ENCODE measurements at places on chromosomes 2 and 18.
A peak's percentile ranks its signal among the peaks of the same experiment; 100 is the strongest.

DNA sequence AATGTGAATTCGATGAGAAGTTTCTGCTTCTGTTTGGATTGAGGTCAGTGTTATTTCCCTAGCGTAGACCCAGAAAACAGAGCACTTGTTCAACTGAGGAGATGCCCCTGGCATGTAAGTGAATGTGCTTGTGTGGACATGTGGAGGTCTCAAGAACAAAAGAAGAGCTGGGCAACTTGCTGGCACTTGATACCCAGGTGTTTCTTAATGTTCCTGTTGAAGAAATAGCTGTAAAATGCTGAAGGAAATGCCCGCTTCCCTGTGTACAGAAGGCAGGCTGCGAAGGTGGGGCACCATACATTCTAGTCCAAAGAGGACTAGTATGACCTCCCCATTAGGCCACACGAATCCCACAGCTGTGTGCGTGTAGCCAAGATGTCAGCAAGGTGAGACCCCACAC lies 9.8 kb upstream of the LBH start:
- no peak for DNase-seq

- no peak for DNase-seq
Observed at GRCh38 chr2:178589335-178589734, 109.1 kb downstream of the PLEKHA3 start.

DNA sequence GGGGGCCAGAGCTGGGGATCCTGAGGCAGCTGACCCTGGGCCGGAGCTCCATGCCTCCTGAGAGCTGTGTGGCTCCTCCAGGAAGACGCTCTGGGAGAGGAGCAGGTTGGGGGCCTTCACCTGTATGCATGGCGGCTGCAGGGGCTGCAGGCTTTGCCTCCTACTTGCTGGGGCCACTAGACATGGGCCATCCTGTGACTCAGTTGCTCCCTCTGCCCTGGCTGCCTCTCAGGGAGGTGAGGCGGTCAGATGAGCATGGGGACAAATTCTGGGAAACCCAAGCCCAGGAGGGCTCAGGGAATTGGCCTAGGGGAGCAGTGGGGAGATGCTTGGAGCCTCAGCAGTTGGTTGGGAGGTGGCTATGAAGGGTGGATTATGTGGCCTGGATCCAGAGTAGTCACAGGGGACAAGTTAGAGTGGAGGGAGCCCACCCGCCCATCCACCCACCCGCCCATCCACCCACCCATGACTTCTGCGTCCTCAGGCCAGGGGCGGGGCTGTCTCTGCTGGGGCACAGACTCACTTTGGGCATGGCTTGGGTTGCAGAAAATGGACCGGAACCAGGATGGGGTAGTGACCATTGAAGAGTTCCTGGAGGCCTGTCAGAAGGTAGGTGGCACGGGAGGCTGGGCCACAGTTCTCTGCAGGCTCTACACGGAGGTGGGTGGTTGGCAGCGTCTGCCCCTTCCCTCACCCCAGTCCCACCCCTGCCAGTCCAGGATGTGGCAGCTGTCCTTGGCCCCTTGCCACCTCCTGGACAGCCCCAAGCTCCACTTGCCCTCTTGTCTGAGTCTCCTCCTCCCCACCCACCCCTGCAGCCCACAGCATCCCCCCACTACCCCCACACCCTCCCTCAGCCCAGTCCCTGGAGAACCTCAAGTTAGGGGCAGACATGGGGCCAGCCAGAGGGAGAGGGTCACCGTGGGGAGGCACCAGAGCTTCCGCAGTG lies 19.5 kb upstream of the FAHD2A start:
- DNase-seq = no peak

DNA sequence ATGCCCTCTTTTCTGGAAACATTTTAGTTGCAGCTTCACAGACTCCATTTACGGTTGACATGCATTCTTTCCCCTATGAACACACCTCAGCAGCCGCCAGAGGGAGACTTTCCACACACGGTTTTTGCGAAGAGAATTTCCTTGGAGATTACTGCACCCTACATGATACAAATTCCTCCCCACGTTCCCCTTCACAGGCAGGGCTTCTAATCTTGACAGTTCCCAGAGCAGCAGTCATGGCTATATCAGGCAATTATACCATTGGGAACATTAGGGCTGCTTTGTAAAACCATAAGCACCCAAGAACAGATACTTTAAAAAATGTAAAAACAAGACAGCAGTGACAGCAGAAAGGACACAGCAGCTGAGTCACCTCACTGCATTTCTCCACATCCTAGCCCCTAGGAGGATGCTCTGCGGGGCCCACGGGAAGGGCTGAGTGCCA lies 253.8 kb downstream of the TGIF1 start:
- peak; percentile 52 for DNase-seq

- no peak for DNase-seq
Observed at GRCh38 chr2:154537024-154537423, 161.5 kb upstream of the KCNJ3 start.

DNA sequence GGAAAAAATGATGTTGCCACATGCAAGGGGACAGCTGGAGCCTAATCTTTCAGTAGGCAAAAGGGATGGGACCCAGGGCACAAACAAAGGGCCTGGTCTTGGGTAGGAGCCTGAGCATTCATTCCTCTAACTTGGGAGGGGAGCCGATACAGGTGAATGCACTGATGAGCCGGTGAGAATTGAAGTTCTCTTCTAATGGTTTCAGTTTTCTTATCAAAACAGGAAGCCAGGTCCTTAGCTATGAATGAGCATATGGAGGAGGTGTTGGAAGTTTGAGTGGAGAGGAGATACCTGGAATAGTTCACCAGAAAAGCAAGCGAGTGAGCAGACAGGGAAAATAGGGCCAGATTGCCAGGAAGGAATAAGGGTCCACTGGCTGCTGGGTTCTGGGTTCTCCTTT lies 10.1 kb downstream of the DPP4 start:
- no peak for DNase-seq

DNA sequence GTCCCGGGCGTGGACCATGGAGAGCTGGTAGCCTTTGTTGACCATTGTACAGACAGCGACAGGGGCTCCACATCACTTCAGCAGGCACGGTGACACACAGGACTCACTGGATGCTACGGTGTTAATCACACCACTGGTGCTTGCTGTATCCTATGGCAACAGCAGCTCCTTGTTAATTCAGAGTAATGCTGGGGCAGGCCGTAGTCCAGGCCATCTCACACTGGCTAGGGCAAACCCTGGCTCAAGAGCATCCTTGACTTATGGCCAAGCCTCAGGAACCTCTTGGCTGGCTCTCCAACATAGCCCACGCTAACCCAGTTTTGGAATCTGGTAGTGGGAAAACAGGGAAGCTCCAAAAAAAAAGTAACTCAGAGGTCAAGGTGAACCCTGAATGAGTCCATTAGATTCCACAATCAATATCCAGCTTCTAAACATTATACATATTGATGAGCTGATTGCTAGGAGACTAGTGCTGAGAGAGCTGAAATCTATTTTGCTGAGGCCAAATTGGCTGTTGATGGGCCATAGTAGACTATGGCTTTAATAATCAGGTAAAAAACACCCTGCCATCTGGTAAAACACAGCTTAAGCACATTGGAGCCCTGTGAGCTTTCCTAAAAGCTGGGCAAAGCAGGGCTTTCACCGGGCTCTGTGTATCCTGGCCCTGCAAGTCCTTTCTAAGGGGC lies 253.6 kb downstream of the PRKCE start:
- DNase-seq = no peak

GRCh38 chr18:48679236-48679635 lies 140.4 kb downstream of the CTIF start:
- no peak for DNase-seq

GRCh38 chr2:32806857-32807256 lies 139.9 kb upstream of the LTBP1 start:
- no peak for DNase-seq

- DNase-seq = no peak
Observed at GRCh38 chr2:219385958-219386520, 1.7 kb downstream of the DNPEP start.

GRCh38 chr18:68033466-68033865 lies 516.9 kb upstream of the DSEL start:
- no peak for DNase-seq
